Stimulated activated naive B cell treated with anti-CD40 and anti-IgM and Interleukin-4, amounts not matched to agents 10 μg/mL and 1 μg/mL and 100 μg/mL, for 72 hours (primary cell): ENCODE measurements at places on chromosomes 6 and 20.

DNA sequence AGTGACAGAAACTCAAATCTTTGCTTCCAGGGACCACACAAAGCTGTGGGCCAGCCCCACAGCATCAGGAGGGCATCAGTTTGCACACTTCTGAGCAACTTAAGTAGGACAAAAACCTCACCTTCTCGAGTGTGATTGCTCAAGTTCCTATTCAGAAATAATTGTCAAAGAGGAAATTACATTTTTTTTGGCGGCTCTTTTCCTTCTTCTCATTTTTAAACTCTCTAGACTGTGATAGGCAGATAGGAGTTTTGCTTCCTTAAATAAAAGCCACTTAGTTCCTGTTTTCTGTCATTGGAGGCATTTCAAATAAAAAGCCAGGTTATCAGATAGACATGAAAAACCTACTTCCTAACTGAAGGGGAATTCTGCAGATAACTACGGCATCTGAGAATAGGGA, 11.2 kb upstream of the TAGAP start:
- no peaks in the 10 kb centered on the region for H3K36me3 ChIP-seq
- DNase-seq: no peak
- peaks cover 80% of the 10 kb centered on the region for H3K4me1 ChIP-seq
- peak overlapping the region; percentile 67 for H3K27ac ChIP-seq
- H3K4me3 ChIP-seq: peak overlapping the region; percentile 67
- H3K27me3 ChIP-seq: no peaks in the 10 kb centered on the region

DNA sequence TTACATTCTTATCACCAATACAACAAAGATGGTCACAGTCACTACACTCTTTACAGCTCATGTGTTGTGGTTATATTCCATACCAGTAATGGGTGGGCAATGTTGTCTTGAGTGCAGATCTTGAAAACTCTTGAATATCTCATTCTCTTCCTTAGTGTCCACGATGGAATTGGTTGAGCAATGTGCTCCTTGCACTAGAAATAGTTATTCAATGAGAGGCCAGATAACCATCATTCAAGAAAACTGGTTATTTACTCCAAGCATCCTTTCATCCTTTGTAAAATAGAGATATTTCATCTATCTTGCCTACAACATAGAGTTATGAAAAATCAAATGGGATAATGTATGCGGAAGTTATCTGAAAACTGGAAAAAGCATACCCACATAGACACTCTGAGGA, 215.9 kb downstream of the ARHGAP18 start:
- H3K4me3 ChIP-seq: no peak overlapping the region
- peaks cover 41% of the 10 kb centered on the region for H3K4me1 ChIP-seq
- no peaks in the 10 kb centered on the region for H3K27me3 ChIP-seq
- H3K27ac ChIP-seq: peak overlapping the region; percentile 20
- no peaks in the 10 kb centered on the region for H3K36me3 ChIP-seq

DNA sequence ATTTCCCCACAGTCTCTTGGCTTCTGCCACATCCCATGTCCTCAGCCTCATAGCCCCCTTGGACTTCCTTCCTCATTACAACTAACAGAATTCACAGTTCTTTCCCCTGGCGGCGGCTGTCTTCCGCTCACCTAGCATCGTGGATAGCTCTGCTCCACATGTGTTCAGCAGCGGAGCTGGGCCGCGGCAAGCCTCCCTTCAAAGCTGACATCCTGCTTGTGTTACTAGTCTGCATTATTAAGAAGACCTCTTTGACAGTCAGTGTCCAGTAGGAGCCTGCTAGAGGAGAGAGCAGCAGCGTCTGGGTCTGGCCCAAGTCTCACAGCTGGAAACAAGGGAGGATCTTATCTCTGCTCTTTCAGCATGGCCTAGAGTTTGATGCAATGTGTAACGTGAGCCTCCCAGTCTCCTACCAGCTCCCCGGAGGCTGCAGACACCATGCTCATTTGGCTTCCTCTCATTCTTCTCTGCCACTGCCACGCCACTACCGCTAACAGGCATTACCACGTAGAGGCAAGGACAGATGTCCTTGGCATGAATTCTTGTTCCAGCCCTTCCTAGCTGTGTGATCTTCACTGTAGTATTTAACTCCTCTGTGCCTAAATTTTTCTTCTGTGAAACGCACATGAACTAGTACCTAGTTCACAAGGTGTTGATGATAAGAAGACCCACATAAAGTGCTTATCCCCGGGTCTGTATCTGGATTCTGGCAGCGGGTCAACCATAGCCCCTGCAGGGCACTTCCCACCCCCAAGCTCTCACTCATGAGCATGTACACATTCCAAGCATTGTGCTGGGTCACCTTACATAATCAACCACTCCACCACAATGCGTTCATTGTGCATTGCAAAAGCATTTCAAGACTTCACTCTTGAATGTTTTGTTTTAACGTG, 107.1 kb upstream of the BACH2 start:
- H3K36me3 ChIP-seq: no peaks in the 10 kb centered on the region
- H3K27ac ChIP-seq: no peak overlapping the region
- no peak overlapping the region for H3K4me3 ChIP-seq
- DNase-seq: no peak

DNA sequence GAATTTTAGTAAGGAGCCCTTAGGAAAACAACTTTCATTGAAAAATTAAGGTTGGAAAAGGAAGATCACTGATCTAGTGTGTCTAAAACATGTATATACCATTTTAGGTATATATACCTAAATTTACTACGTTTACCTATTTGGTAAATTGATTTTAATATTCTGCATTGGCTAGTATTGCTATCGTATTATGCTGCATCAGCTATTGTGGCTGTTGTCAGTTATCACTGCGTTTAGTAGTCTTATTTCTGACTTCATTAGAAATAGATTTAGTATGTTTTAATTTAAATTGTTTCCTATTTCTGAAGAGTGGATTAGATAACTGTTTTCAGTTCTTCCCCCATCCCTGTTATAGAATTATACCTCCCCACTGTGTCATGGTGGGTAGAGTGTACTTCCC, 101.7 kb upstream of the ARG1 start:
- H3K27ac ChIP-seq: no peak overlapping the region
- no peaks in the 10 kb centered on the region for H3K4me1 ChIP-seq
- no peaks in the 10 kb centered on the region for H3K36me3 ChIP-seq
- H3K4me3 ChIP-seq: no peak overlapping the region

- DNase-seq: no peak
- H3K36me3 ChIP-seq: peaks cover under 1% of the 10 kb centered on the region
- H3K4me1 ChIP-seq: peaks cover 6% of the 10 kb centered on the region
- no peak overlapping the region for H3K27ac ChIP-seq
Measured at GRCh38 chr6:5149891-5150290, 64.8 kb downstream of the PPP1R3G start.

DNA sequence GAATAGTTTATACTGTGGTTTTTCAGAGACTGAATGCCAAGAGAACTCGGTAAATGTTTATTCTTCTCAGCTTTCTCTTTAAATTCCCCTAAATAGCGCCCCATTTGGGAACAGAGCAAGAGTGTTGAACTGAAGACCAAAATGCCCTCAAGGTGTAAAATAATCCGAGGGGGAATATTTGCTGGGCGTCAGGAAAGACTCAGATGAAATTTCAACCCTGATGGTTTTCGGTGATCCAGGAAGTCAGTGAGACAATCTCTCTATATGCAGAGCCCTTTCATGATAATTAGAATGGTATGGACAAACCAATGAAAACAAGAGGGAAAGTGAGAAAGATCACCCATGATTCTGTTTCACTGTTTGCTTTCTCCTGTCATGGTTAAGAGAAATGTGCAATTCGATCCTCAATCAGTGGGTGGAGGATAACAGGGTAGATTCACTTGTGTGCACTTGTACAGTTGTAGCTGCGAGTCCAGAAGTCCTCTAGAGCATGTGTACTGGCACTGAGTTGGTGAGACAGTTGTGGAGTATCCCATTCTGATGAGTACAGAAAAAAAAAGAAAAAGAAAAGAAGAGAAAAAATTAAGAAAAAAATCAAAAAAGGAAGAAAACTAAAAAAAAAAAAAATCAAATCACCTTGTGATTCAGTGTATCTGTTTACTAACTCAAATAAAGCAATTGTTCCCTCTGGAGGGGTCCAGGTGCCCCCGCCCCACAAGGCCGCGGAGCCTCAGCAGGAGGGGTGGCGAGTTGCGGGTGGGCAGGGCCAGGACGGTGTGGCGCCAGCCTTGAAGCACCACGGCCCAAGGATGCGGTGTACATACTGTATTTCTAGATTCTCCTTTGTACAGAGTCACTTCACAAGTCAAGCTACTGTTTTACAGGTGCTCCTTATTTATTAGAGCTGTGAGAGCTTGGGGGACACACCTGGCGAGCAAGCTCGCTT, 164.9 kb downstream of the SCML4 start:
- DNase-seq: no peak
- H3K27me3 ChIP-seq: no peaks in the 10 kb centered on the region
- H3K4me3 ChIP-seq: peak overlapping the region; percentile 79
- H3K27ac ChIP-seq: peak overlapping the region; percentile 84
- peaks cover 86% of the 10 kb centered on the region for H3K4me1 ChIP-seq

GRCh38 chr6:11364971-11365397, 132.5 kb upstream of the NEDD9 start:
- H3K27ac ChIP-seq: no peak overlapping the region
- H3K27me3 ChIP-seq: no peaks in the 10 kb centered on the region
- peaks cover 64% of the 10 kb centered on the region for H3K4me1 ChIP-seq
- DNase-seq: no peak
- H3K36me3 ChIP-seq: peaks cover 47% of the 10 kb centered on the region
- no peak overlapping the region for H3K4me3 ChIP-seq

- no peak overlapping the region for H3K27ac ChIP-seq
- H3K27me3 ChIP-seq: no peaks in the 10 kb centered on the region
- no peaks in the 10 kb centered on the region for H3K4me1 ChIP-seq
- DNase-seq: no peak
- H3K36me3 ChIP-seq: peaks cover 63% of the 10 kb centered on the region
Measured at GRCh38 chr6:160121981-160122380, 366 bp downstream of the SLC22A1 start.

DNA sequence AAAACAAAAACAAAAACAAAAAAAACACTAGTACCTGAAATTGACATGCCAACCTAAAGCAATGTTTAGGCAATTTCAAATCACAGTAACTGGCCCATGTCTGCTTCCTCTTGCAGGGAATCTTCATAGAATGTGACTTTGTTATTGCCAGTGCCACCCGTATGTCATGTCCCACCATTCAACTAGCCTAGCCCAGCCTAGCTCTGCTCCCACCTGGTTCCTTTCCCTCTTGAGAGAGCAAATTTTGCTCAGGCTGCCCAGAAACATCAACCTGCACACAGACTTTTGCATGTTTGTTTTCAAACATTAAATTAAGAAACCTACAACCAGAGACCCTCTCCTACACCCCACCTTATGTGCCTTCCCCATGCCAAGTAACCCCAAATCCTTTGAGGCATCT, 124.8 kb upstream of the SLC2A12 start:
- peaks cover 27% of the 10 kb centered on the region for H3K4me1 ChIP-seq
- no peak overlapping the region for H3K27ac ChIP-seq
- no peak for DNase-seq
- peak overlapping the region; percentile 88 for H3K4me3 ChIP-seq
- no peaks in the 10 kb centered on the region for H3K36me3 ChIP-seq

GRCh38 chr6:158654960-158655489, 5.2 kb downstream of the SYTL3 start:
- peak overlapping the region; percentile 92 for H3K27ac ChIP-seq
- peaks cover 46% of the 10 kb centered on the region for H3K4me1 ChIP-seq
- H3K36me3 ChIP-seq: peaks cover 16% of the 10 kb centered on the region
- no peak overlapping the region for H3K4me3 ChIP-seq
- H3K27me3 ChIP-seq: peaks cover 22% of the 10 kb centered on the region

DNA sequence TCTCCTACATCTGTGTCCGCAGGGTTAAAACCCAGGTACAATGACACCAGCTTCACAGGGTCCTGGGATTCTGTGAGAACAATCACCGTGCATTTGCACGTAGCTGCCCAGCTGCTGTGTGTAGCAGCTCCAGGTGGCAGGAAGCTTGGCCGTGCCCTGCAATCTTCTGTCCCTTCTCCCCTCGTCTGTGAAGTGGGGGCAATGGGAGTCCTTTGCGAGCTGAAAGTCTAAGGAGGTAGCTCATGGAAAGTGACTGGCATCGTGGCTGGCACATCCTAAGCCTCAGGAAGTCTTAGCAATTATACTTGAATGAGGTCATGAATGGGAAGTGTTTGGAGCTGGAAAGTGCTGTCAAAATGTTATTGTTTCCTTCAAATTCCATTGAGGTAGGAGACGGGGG, 137.1 kb downstream of the SMOC2 start:
- no peak for DNase-seq
- peak overlapping the region; percentile 57 for H3K27ac ChIP-seq
- no peaks in the 10 kb centered on the region for H3K36me3 ChIP-seq
- no peaks in the 10 kb centered on the region for H3K4me1 ChIP-seq
- no peak overlapping the region for H3K4me3 ChIP-seq

GRCh38 chr6:44659726-44660125, 272.2 kb downstream of the CDC5L start:
- H3K4me3 ChIP-seq: no peak overlapping the region
- DNase-seq: no peak
- H3K4me1 ChIP-seq: peaks cover 3% of the 10 kb centered on the region
- H3K27me3 ChIP-seq: peaks cover 6% of the 10 kb centered on the region
- no peaks in the 10 kb centered on the region for H3K36me3 ChIP-seq

GRCh38 chr6:73156793-73157767, 68.2 kb downstream of the KHDC1L start:
- no peak for DNase-seq
- peaks cover 33% of the 10 kb centered on the region for H3K36me3 ChIP-seq
- H3K4me3 ChIP-seq: no peak overlapping the region
- no peaks in the 10 kb centered on the region for H3K27me3 ChIP-seq

DNA sequence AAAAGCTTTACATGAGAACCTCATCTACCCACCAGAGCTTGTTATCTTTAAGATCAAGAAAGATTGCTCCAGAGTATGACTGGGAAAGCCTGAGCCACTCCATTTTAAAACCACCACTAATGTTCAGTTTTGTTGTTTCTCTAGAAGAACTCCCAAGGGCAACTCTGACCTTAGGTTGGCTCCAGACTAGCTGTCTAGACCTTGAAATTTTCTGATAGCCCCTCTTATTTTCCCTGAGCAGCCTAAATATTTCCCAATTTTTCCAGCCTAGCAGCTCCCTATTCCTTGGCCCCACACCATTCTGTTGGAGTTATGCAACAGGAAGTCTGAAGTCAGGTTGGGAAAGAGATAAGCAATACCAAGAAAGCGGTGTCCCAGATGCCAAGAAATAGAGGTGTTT, 84.6 kb upstream of the TCF21 start:
- H3K27me3 ChIP-seq: peaks cover 9% of the 10 kb centered on the region
- no peaks in the 10 kb centered on the region for H3K36me3 ChIP-seq
- peaks cover 11% of the 10 kb centered on the region for H3K4me1 ChIP-seq
- H3K27ac ChIP-seq: no peak overlapping the region
- H3K4me3 ChIP-seq: no peak overlapping the region

GRCh38 chr6:137145421-137145820, 28.0 kb downstream of the IL22RA2 start:
- H3K4me1 ChIP-seq: peaks cover 20% of the 10 kb centered on the region
- H3K36me3 ChIP-seq: no peaks in the 10 kb centered on the region
- H3K4me3 ChIP-seq: no peak overlapping the region
- no peak for DNase-seq
- H3K27ac ChIP-seq: no peak overlapping the region
